ENCODE measurements at places on chromosomes 13 and 19.

GRCh38 chr19:21908066-21908465, 72.1 kb upstream of the ZNF43 start:
- no peak for DNase-seq

DNA sequence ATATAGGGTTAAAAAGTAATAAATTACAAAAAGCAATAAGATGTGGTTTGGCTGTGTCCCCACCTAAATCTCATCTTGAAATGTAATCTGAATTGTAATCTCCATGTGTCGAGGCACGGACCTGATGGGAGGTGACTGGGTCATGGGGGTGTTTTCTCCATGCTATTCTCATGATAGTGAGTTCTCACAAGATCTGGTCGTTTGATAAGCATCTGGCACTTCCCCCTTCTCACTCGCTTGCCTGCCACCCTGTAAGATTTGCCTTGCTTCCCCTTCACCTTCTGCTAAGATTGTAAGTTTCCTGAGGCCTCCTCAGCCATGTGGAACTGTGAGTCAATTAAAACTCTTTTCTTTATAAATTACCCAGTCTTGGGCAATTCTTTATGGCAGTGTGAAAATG, 577.4 kb downstream of the TBC1D4 start:
- DNase-seq: no peak

DNA sequence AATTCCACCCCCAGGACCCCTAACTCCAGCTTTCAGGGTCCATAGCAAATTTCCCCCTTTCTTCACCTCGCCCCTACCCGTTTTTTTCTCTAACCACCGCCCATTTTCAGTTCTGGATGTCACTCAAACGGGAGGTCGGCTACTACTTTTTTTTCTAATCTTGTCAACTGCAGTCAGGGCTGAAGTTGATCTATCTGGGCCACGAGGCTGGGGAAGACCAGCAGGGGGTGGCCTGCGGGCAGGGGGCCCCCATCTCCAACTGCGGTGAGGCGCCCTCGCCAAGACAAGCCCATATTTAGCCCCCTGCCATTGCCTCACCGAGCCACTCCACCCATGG, 748 bp downstream of the LHFPL6 start:
- DNase-seq: no peak

DNA sequence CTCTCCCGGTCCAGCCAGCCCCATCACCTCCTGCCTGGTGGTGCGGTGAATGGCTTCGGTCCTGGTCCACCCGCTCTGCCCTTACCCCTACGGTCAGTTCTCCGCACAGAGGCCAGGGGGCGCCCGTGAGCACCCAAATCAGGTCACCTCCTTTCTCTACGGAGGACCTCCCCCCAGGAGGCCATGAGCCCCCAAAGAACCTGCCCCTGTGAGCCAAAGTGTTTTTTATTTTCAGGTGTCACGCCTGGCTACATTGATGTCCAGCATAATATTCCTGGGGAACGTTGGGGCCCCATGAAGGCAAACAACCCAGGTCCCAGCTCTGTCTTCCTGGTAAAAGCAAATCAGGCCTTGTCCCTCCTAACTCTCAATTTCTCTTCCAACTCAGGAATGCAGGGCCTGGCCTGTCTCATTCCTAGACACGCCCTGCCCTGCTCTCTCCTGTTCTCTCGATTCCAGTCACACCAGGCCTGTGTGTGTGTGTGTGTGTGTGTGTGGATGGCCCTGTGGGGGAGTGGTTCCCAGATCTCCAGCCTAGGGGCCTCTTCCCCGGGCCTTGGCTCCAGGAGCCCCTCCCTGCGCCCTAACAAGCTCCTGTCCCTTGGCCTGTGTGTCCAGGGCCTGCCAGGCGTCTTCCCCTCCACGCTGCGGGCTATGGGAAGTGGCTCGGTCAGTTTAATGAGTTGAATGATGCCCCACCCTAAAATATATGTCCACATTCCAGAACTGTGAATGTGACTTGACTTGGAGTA, 9.7 kb upstream of the GIPC1 start:
- DNase-seq: no peak

- no peak for DNase-seq
Observed at GRCh38 chr13:42369071-42369797, 97.3 kb downstream of the AKAP11 start.

GRCh38 chr13:98761986-98762616, 9.6 kb upstream of the SLC15A1 start:
- DNase-seq: no peak

DNA sequence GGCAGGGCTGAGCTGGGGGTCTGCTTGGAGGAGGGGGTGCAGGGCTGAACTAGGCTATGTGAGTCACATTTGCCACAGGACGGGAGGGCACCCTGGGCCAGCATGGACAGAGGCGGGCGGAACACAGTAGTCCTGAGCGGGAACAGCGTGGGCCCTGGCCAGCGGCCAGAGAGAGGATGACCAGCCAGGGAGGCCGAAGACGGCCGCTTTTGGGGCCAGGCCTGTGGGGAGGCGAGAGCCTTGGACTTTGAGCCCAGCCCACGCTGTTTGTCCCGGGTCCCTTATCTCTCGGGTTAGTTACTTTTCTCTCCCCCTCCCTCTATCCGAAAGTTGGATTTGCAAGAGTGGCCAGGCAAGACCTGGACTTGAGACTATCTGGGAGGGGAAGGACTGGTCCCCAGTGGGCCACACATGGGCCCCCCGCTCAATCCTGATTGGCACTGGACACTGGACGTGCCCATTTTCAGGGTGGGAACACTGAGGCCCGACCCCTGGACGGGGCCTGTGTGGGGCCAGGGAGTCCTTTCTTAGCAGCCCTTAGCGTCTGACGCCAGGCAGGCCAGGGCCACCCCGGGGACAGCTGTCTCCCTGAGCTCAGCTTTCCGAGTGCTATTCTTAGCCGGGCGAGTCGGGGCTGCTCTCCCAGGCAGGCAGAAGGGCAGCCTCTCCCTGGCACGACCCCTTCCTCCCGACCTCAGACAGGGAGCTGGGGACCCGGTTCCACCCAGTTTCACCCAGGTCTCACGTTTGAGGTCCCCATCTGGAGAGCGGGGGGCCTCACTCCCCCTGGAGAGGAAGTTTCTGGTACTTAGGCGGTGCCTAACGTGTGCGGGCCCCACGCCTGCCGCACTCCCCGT, 833 bp downstream of the GAMT start:
- no peak for DNase-seq

DNA sequence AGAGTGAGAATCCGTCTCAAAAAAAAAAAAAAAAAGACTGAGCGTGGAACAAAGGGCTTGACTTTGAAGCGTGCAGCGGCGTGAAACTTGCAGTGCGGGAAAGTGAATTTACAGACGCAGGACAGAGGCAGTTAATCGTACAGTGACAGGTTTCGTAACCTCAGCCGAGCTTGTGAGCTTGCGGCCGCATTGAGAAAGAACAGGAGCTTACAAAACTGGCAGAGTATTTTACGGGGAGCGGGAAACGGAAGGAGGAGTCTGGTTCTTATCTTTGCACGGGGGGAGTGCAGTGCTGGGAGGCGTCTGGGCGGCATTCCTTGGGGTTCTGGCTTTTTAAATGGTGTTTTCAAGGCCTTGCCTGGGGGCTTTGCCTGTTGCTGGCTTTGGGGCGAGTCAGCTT, 6.0 kb upstream of the BSG start:
- no peak for DNase-seq

GRCh38 chr19:11446652-11447301, 11.3 kb downstream of the PRKCSH start:
- no peak for DNase-seq

GRCh38 chr13:33639626-33640080, 178.3 kb upstream of the RFC3 start:
- DNase-seq: no peak

- DNase-seq: no peak
Observed at GRCh38 chr13:77820431-77821149, 98.0 kb downstream of the EDNRB start.

DNA sequence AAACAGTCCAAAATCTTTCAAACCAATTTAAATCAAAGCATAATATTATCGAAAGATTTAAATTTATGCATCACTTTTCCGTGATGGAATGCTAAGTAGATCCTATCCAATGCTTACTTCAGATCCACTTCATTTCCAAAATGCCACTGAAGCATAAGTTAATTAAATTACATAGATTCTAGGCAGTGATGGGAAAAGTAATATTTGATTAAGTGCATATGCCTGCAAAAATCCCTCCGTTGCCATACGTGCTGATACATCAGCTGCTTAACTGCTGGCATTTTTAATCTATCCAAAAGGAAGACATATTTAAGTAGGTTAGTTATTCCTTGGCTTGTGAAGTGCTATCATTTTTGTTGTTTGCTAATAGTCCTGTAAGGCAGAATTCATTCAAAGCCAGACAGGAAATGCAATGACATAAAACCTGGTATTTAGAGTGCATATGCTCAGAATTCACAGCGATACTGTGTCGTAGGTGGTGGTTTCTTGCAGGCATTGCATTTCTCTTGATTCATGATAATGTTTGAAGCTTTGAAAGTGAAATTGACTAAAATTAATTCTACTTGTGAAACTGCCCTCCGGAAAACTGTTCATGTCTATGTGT, 738.3 kb upstream of the GPC6 start:
- DNase-seq: no peak

DNA sequence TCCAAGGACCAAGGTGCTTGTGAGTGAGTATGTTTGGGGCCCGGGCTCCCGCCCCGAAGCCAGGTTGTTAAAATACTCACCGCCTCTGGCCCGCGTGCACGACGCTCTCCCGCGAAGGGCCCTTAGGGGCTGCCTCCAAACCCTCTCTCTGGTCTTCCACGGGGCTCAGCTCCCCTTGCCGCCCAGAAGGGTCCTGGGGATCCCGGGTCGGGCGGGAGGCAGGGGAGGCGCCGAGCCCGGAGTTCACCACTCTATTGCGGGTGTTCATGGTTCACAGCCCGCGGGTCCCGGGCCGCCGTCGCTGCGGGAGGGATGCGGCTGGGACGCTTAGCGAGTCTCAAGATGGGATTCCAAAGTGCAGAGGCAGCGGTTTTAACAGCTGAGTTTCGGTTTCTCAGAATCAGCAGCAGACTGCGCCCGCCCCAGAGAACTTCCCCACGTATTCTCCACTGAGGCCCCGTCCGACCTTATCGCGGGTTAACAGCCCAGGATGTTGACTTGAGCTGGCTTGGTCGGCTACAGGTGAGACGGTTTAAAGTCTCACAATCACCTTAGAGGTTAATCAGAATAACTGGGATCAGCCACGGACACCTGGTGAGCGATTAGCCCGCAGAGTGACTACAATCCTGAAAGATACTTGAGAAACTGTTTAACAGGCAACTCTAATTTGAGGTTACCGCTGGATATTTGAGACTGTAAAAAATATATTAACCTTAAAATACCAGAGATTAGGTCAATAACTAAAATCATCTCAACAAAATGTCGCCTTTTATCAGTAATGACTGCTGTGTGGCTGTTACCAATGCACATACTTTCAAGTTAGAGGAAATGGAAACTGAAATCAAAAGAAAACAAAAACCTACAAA, at the start of gene EPSTI1:
Gene EPSTI1 (minus strand): TSS at position 344 of the 866 bp plus-strand sequence. CDS start 76 bp downstream, at position 268.
- no peak for DNase-seq

Measured in non-pigmented ciliary epithelial cell (primary cell).